ENCODE measurements at places on chromosomes 1 and 21. TPM values are rescaled to one million over a fixed set of nuclear protein-coding genes. Genes with fewer than 3 reads are reported as not detected.

DNA sequence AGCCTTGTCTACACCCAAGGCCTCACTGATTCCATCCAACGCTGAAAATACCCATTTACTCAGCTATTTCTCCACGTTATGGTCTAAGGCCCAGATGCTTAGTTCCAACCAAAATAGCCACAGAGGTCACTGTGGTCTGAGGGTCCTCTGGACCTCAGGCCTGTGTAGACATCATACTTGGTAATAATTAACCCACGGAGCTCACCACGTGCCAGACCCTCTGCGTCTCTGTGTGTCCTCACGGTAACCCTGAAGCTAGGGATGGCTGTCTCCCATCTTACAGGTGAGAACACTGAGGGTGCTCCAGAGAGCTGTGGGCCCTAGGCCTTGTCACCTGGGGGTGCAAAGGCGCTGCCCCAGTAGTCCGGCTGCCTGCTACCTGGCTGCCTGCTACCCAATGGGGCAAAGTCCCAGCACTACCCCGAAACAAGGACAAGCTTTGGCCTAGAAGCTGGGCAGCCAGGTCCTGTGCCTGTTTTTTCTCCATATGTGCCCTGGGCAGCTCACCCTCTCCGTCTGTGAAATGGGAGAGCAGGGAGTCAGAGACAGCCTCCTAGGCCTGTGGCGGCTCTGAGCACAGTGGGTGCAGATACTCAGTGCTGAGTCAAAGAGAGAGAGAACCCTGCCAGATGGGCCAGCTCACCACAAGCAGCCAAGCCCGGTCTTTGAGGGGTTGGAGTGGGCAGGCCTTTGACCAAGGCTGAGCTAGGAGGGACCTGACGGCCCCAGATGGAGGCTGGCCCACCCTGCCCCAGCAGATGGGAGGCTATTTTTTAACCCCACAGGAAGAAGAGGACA, 17.0 kb upstream of the RUNX3 start:
- no peak for DNase-seq

GRCh38 chr1:71610476-71610875, 529.6 kb upstream of the ZRANB2 start:
- DNase-seq = peak; percentile 37

GRCh38 chr1:50542362-50542761, 119.1 kb upstream of the DMRTA2 start:
- no peak for DNase-seq

The FBXO2 gene
- total RNA-seq = 0.58 TPM

The CD5L gene
- not detected for total RNA-seq

DNA sequence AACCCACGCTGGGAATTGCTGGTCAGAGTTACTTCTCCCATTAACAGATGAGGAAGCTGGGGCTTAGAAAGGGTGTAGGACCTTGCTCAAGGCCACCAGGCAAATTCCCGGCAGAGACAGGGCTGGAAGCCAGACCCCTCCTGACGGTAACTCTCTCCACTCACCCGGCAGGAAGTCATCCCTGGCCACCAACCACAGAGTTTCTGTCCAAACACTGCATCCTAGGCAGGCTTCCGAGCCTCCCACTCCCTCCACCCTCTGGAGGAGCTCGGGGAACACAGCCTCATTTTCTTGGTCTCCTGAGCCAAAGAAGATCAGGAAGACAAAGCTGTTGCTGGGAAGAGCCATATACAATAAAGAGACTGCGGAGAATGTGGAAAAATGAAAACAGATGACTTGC, 25.0 kb upstream of the ZNF436 start:
- peak; percentile 98 for DNase-seq

DNA sequence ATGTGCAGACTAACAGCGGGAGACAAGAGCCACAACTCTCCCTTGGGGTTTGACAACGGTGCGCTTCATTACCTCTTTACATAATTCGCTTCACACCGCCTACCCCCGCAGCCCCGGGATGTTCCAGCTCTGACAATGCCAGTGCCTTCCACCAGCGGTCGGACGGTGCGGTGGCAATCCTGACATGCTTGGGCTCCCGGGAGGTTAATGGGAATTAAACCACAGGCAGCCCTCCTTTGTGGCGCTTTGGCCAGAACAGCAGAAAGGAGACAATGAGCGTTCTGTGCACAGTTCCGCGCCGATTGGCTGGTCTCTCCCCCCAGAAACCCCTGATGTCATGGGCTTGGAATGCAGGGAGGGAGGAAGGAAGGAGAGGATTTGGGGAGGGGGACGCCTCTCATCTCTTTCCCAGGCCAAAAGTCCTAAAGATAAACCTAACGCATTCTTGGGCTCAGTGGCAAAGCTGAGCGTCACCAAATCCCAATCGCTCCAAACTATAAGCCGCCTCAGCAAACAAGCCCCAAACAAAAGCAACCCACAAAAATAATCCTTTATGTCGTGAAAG, 1.3 kb downstream of the CNN3 start:
- peak; percentile 98 for DNase-seq

- DNase-seq = no peak
Observed at GRCh38 chr1:220485791-220486190, 42.1 kb upstream of the MARK1 start.

Data from muscle of leg (tissue), 16 donors.